Stimulated activated CD4-positive, alpha-beta T cell treated with anti-CD3 and anti-CD28 coated beads, Interleukin-12 subunit alpha, Interleukin-12 subunit beta, amount 100 ng/mL, for 24 hours (primary cell): ENCODE measurements at places on chromosomes 7 and 10.

- DNase-seq, result no peak
Observed at GRCh38 chr10:129766611-129767550, 197.2 kb downstream of the EBF3 start.

DNA sequence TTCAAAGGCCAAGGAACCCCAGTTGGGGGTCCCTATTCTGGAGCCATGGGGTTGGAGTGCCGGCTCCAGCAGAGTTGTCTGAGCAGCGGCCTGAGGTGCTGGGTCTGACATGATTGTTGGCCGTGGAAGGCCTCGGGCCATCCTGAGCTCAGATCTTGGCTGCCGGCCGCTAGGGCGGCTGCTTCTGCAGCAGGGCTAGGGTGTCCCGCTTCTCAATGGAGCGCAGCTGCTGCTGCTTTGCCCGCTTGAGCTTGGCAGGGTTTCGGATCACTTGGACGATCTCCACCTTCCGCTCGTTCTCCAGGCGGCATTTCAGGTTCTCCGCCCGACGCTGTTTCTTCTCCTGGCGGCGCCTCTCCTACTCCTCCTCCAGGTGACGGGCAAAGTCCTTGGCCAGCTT lies 171.1 kb downstream of the HIBADH start:
- no peak for DNase-seq

- no peak for DNase-seq
Observed at GRCh38 chr7:73822319-73823173, 8.2 kb upstream of the CLDN4 start.

GRCh38 chr10:121406823-121407545 lies 191.3 kb downstream of the FGFR2 start:
- DNase-seq, result no peak

DNA sequence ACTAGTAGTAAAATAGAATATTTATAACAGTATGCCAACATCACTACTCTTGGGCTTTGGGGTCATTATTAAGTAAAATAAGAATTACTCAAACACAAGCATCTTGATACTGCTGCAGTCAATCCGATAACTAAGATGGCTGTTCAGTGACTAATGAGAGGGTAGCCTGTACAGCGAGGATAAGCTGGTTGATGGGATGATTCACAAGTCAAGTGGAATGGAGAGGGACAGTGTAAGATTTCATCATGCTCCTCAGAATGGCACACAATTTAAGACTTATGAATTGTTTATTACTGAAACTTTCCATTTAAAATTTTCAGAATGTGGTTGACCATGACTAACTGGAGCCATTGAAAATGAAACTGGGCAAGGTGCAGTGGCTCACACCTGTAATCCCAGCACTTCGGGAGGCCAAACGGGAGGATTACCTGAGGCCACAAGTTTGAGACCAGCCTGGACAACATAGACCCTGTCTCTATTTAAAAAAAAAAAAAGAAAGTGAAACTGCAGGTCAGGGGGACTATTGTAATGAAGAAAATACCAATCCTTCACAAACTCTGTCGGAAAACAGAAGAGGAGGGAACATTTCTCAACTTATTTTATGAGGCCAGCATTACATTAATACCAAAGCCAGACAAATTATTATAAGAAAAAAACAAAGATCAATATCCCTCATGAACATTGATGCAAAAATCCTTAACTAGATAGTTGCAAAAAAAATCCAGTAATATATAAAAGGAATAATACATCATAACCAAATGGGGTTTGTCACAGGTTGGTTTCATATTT lies 11.2 kb downstream of the AVL9 start:
- no peak for DNase-seq

DNA sequence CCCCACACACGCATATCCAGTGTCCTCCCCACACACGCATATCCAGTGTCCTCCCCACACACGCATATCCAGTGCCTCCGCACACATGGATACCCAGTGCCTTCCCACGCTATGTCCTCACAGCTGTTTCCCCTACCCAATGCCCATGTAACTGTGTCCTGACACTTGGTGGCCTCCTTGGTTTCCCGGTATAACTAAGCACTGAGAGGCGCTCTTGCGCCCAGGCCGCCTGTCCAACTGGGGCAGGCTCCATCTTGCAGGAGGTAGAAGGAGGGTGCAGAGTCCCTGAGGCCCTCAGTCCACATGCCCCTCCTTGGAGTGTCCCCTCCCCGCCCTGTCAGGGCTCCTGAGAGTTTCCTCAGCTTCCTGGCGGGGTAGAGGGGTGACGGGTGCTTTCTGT lies 535.6 kb downstream of the DNAJB6 start:
- no peak for DNase-seq

DNA sequence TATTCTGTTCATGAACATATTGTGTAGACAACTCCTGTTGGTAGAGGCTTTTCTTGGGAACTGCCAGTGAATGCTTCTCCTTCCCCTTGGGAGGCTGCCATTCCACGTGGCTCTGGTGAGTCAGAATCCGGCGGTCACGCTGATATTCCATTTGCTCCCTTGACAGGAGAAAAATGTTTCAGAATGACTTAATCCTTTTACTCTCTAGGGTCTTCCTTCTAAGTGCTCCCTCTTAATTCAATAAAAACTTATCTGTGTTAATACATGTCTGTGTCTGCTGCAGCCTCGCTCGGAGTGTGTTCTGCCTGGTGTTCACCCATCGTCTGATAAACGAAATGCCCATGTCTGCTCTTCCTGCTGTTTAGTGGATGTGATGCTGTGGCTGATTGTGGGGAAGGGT lies 278.6 kb downstream of the ARHGAP12 start:
- DNase-seq, result no peak

- no peak for DNase-seq
Observed at GRCh38 chr7:154684666-154685563, 318.0 kb downstream of the PAXIP1 start.

- DNase-seq, result no peak
Observed at GRCh38 chr10:78849115-78849514, 219.7 kb upstream of the ZMIZ1 start.

DNA sequence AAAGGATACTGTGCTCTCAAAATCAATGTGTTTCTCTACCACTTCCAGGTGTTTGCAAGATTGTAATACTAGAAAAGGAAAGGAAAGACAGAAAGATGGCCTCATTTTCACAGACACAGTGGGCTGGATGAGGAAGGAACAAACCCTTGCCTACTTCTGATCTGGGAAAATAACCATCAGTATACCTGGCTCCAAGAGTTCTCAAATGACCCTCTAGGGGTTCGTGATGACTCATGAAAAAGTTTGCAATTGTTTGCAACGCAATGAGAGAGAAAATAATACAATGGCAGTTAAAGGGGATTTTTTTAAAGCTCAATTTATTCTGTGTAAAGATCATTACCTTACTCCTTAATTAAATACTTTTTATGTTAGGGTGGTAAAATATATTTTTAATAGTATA lies 197.6 kb upstream of the INHBA start:
- DNase-seq, result no peak

DNA sequence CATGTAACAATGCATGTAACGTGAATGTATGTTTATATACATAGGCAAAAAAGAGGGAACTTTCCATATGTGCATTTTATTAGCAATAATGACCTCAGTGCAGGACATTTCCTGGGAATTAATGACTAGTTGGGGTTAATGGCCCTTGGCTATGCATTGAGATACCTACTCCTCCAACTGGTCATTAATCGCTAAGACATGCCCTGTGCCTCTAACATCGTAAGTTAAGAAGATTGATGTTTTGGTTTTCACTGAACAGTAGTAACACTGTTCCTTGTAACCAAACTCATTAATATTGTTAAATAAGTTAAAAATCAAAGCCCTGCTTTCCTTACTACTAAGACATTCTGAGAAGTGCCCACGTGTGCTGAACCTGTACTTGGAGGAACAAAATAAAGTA lies 61.7 kb downstream of the SEMA3D start:
- DNase-seq, result no peak

DNA sequence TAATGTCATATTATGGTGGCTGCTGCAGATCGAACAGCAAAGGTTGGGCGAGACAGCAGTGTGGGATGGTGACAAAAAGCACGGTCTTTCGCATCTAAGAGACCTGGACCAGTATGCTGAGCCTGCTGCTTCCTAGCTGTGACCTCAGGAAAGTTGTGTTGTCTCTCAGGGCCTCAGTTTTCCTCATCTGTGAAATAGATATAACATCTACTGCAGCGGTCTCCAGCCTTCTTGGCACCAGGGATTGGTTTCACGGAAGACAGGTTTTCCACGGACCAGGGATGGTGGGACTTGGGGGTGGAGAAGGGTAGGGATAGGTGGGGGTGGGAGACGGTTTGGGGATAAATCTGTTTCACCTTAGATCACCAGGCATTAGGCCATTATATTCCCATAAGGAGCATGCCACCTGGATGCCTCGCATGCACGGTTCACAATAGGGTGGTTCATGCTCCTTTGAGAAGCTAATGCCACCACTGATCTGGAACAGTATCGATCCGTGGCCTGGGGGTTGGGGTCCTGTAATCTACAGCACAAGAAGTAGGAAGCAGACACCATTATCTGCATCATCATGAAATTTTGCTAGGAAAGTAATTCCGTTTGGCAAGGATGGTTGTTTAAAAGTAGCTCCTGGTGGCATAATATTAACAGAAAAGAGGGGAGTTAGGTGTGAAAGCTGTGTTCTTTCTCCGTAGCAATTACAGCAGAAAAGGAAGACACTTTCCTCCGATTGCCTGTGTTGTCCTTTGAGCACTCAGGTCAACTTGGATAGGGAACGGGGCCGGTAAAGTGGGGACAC lies 10.8 kb downstream of the KLF6 start:
- DNase-seq, result no peak
